ENCODE measurements at places on chromosomes 6 and 20. TPM values are rescaled to one million over a fixed set of nuclear protein-coding genes. Genes with fewer than 3 reads are reported as not detected.

The SPATA25 gene
- 0.72 TPM for total RNA-seq

The OTOR gene
- total RNA-seq: not detected

The PARD6B gene
- total RNA-seq: 5.8 TPM

DNA sequence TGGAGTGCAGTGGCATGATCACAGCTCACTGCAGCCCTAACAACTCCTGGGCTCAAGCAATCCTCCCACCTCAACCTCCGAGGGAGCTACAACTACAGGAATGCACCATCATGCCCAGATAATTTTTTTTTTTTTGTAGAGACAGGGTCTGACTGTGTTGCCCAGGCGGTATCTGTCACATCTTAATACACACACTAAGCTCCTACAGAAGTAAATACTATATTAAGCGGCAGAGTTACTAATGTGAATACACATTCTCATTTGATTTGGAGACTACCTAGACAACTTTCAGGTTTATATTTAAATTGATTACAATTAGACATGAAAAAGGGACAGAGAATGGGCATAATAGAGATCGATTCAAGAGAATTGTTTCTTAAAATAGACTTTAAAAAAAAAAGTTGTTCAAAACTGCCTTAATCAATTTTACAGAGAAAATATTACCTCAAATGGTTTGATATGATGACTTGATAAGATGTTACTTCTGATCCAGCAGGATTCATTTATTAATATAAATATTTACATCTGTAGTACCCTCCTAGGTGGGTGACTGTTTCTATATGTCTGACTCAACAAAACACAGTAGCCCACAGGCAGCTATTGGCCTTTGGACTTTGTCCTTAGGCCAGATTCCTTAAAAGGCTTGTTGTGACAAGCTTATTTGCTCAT is 7.1 kb upstream of the LOC128125822 start:
- no peaks in the 10 kb centered on the region for H3K36me3 ChIP-seq
- no peaks in the 10 kb centered on the region for H3K27me3 ChIP-seq
- H3K4me1 ChIP-seq: peaks cover 32% of the 10 kb centered on the region

DNA sequence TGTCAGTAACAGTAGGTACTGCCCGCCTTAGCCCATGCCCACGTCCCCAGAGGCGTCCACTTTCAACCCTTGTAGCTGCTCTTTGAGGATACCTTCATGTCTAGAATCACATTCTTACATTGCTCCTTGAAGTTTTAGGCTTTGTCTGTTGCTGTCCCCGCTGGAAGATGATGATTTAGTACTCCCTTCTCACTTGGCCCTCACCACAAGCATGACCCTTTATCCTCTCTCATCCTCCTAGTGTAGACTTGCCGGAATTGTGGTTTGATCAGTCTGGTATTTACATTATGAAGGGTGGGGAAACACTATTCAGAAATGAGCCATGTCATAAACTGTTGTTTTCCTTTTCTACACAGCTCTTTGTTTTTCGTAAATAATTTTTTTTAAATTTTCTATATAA is 87.4 kb downstream of the ARID1B start:
- no peak for DNase-seq
- peaks cover 38% of the 10 kb centered on the region for H3K4me1 ChIP-seq
- H3K36me3 ChIP-seq: no peaks in the 10 kb centered on the region
- no peaks in the 10 kb centered on the region for H3K27me3 ChIP-seq
- no peak overlapping the region for H3K4me3 ChIP-seq
- no peak overlapping the region for H3K27ac ChIP-seq

GRCh38 chr6:166499350-166500163 is 86.9 kb downstream of the RAMACL start:
- no peaks in the 10 kb centered on the region for H3K4me1 ChIP-seq
- DNase-seq: no peak
- H3K4me3 ChIP-seq: no peak overlapping the region
- no peaks in the 10 kb centered on the region for H3K27me3 ChIP-seq

DNA sequence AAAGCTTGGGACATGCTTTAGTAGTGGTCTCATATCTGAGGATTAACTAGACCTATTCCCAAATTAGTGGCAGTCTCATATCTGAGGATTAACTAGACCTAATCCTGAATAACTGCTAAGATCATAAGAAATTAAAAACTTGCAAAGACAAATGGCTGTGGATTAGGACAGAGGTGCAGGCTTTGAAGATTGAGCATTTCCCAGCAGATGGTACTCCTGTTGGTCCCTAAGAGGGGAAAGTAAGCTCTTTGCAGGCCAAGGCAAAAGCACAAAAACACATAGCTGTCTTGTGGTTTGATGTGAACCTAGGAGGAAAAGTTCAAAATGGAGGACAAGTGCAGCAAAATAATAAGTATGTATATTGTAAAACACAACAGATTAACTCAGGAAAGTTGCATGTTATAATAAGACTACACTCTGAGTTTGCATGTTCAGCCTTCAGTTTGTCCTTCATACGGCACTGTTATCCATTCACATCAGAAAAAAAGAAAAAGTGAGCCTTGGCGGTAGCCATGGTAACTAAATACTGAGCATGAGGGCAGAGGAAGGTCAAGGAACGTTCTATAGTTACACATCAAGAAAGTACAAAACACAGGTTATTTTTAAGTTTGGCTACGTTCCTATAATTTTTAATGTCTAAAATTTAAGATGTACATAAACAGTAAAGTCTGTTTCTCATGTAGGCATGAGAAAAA is 62.8 kb downstream of the FILIP1 start:
- H3K36me3 ChIP-seq: no peaks in the 10 kb centered on the region
- DNase-seq: no peak
- no peak overlapping the region for H3K4me3 ChIP-seq
- no peaks in the 10 kb centered on the region for H3K27me3 ChIP-seq
- H3K4me1 ChIP-seq: peaks cover 4% of the 10 kb centered on the region

GRCh38 chr6:89360415-89360999 is 8.0 kb upstream of the UBE2J1 start:
- no peak overlapping the region for H3K4me3 ChIP-seq
- H3K4me1 ChIP-seq: no peaks in the 10 kb centered on the region
- H3K27me3 ChIP-seq: no peaks in the 10 kb centered on the region
- no peak overlapping the region for H3K27ac ChIP-seq
- peak; percentile 35 for DNase-seq

GRCh38 chr6:150349546-150349945 is 19.3 kb upstream of the IYD start:
- H3K27ac ChIP-seq: no peak overlapping the region
- no peak overlapping the region for H3K4me3 ChIP-seq
- H3K4me1 ChIP-seq: peaks cover 12% of the 10 kb centered on the region

DNA sequence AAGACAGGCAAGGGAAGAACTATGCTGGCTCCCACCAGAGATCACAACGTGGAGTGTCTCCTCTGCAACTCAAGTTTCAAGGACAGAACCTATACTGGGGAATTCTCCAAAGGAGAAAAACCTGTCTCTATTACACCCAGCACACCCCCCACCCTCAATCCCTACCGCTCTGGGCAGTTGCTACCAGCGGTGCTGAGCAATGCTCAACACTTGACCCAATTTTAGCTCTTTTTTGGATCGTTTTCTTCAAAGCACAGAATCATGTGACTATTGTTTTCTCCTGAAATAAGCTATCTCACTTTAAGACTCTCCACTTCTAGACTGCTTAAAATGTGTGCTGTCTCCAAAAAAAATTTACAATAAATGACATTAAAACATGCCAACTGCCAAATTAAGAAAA is 23.3 kb downstream of the MAP7 start:
- no peak overlapping the region for H3K27ac ChIP-seq
- no peaks in the 10 kb centered on the region for H3K4me1 ChIP-seq
- H3K36me3 ChIP-seq: no peaks in the 10 kb centered on the region
- no peak for DNase-seq
- no peaks in the 10 kb centered on the region for H3K27me3 ChIP-seq
- no peak overlapping the region for H3K4me3 ChIP-seq

DNA sequence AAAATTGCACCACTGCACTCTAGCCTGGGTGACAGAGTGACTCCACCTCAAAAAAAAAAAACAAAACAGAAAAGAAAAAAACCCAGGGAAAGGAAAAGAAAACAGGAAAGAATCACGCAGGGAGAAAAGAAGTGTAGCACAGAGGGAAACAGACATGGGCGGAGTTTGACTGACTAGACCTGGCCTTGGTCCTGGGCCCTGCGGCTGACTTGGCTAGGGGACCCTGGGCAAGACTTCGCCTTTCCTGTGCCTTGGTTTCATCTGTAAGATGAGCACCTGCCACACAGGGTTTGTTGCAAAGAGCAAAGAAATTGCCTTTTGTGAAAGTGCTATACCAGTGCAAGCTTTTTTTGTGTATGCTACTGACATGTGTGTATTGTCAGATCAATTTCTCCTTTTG is 71.3 kb upstream of the KCNG1 start:
- no peak for DNase-seq
- peaks cover 32% of the 10 kb centered on the region for H3K27me3 ChIP-seq
- no peak overlapping the region for H3K4me3 ChIP-seq
- peaks cover 6% of the 10 kb centered on the region for H3K4me1 ChIP-seq
- no peak overlapping the region for H3K27ac ChIP-seq
- no peaks in the 10 kb centered on the region for H3K36me3 ChIP-seq

DNA sequence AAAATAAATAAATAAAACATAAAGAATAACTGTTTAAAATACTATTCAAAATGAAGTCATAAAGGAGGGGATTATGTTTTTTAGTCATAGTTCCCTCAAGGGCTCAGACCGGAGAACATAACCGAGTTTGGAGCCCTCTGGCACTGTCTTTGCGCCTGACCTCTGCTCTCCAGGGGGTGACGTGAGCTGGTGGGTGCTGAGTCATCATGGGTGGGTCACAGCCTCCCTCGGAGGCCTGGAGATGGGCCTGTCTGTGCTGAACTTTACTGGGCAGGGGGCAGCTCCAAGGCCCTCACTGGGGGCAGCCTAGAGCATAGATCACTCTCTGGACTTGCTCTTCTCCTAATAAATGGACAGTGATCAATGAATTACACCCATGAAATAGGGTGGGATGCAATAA is 3.1 kb upstream of the MAVS start:
- H3K36me3 ChIP-seq: peaks cover 2% of the 10 kb centered on the region
- H3K27me3 ChIP-seq: no peaks in the 10 kb centered on the region
- peak; percentile 58 for DNase-seq
- peaks cover 8% of the 10 kb centered on the region for H3K4me1 ChIP-seq
- no peak overlapping the region for H3K4me3 ChIP-seq

DNA sequence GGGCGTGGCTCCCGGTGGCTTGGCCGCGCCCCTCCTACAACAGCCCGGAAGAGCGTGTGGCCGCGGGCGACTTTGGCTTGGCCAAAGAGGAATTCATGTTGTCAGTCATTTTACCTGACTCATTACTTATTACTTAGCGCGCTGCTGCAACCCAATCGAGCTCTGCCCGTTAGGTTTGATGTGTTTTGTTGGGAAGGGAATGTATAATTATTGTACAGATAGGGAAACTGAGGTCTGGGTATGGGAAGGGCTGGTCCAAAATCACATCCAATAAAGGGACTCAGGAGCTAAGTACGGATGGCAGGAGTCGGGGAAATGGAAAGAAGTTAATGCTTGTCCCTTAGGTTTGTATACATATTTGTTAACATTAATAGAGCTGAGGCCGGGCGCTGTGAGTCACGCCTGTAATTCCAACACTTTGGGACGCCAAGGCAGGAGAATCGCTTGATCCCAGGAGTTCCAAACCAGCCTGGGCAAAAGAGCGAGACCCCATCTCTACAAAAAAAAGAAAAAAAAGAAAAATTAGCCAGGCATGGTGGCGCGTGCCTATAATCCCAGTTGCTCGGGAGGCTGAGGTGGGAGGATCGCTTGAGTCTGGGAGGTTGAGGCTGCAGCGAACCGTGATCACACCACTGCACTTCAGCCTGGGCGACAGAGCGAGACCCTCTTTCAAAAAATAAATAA is 639 bp upstream of the ZNF335 start:
- DNase-seq: peak; percentile 97
- H3K4me1 ChIP-seq: peaks cover 25% of the 10 kb centered on the region
- H3K27me3 ChIP-seq: no peaks in the 10 kb centered on the region
- peaks cover 23% of the 10 kb centered on the region for H3K36me3 ChIP-seq
- H3K27ac ChIP-seq: peak overlapping the region; percentile 100
- H3K4me3 ChIP-seq: peak overlapping the region; percentile 71

DNA sequence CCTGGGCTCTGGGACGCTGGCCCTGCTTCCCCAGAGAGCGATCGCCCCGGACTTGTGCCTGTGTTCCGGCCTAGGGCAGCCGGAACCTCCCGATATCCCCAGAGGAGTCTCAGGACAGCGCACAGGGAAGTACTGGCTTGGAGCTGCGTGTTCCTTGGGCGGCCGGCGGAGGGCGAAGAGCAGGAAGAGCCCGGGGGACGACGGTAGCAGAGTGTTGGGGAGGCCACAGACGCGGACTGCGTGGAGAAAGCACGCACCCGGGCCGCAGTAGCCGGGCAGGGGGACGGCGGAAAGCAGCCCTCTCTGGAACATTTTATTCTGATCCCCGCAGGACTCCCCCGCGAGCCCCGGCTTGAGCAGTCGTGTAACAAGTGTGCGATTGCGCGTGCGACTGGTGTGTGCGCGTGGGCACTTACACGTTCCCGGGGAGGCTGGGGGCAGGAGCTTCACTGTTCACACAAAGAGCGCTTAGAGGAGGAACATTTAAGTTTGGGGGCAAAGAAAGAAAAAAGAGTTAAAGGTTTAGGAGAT is 36.1 kb downstream of the NCR2 start:
- H3K27ac ChIP-seq: no peak overlapping the region
- no peak overlapping the region for H3K4me3 ChIP-seq
- no peak for DNase-seq
- no peaks in the 10 kb centered on the region for H3K36me3 ChIP-seq

All from MCF 10A (cell line).